DND-41 (cell line): ENCODE measurements at places on chromosomes 13 and 19.

DNA sequence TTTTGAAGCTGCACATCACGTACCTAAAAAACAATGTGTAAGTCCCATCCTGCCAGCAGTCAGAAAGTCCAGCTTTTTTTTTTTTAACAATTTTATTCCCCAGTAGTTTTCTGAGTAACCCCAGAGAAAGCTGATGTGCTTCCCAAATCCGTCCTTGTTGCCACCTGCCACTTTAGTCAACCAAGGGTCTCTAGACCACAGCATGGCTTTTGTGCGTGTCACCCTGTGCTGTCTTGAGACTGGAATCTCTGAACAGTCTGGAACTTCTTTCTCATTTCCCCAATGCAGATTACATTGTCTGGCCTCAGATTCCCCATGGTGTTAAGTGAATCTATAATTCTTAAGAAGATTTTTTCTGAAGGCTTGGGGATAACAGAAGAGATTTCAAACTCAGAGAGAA lies 289.2 kb upstream of the KLF12 start:
- no peaks in the 10 kb centered on the region for H3K4me1 ChIP-seq
- no peak for DNase-seq
- no peak overlapping the region for H3K27ac ChIP-seq
- H3K27me3 ChIP-seq, result no peaks in the 10 kb centered on the region

- no peak overlapping the region for H3K27ac ChIP-seq
- peaks cover 6% of the 10 kb centered on the region for H3K27me3 ChIP-seq
- H3K36me3 ChIP-seq, result no peaks in the 10 kb centered on the region
- H3K4me3 ChIP-seq, result no peak overlapping the region
- no peak for DNase-seq
- peaks cover 20% of the 10 kb centered on the region for H3K4me1 ChIP-seq
Observed at GRCh38 chr19:58536852-58537798, 6.7 kb upstream of the TRIM28 start.

GRCh38 chr19:31347354-31347753 lies 1.9 kb downstream of the TSHZ3 start:
- H3K4me1 ChIP-seq, result peaks cover 50% of the 10 kb centered on the region
- no peak overlapping the region for H3K27ac ChIP-seq
- H3K27me3 ChIP-seq, result no peaks in the 10 kb centered on the region
- peak overlapping the region; percentile 66 for H3K4me3 ChIP-seq
- H3K36me3 ChIP-seq, result no peaks in the 10 kb centered on the region
- DNase-seq, result no peak

DNA sequence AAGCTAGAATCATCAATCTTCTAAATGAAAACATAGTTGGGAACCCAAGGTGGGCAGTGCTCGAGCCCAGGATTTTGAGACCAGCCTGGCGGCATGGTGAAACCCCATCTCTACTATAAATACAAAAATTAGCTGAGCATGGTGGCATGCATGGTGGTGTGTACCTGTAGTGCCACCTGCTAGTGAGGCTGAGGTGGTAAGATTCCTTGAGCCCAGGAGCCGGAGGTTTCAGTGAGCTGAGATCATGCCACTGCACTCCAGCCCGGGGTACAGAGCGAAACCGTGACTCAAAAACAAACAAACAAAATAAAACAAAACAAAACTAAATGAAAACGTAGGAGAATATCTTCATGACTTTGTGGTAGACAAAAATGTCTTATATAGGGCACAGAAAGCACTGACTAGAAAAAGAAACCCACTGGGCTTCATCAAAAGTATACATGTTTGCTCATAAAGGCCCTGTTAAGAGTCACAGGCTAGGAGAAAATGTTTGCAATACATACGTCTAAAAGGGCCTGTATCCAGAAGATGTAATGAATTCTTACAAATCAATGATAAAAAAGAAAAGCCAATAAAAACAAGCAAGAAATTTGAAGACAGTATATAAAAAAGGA lies 353.6 kb downstream of the FGF9 start:
- no peak overlapping the region for H3K4me3 ChIP-seq
- H3K36me3 ChIP-seq, result no peaks in the 10 kb centered on the region
- no peak for DNase-seq
- H3K4me1 ChIP-seq, result no peaks in the 10 kb centered on the region
- H3K27me3 ChIP-seq, result no peaks in the 10 kb centered on the region

- peak; percentile 79 for DNase-seq
- peaks cover 51% of the 10 kb centered on the region for H3K4me1 ChIP-seq
- no peaks in the 10 kb centered on the region for H3K27me3 ChIP-seq
- peak overlapping the region; percentile 90 for H3K4me3 ChIP-seq
- peaks cover 30% of the 10 kb centered on the region for H3K36me3 ChIP-seq
Observed at GRCh38 chr19:15199661-15200552, 888 bp downstream of the NOTCH3 start.

DNA sequence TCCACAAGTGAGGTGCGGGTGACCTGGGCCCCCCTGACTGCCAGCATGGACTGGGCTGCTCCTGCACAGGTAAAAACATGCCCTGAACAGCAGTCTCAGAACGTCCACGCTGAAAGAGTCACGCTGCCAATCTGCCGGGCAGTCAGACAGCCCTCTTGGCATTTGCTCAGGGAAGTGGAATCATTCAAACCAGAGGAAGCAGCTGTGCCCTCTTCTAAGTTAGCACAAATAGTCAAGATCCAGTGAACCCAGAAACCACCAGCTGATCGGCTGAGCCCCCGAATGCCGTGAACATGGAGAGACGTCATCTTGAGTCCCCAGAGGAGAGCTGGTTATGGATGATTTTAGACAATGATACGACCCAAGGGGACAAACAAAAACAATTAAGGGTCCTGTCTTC lies 34.4 kb downstream of the KLF2 start:
- no peaks in the 10 kb centered on the region for H3K27me3 ChIP-seq
- H3K4me1 ChIP-seq, result no peaks in the 10 kb centered on the region
- DNase-seq, result no peak
- H3K4me3 ChIP-seq, result no peak overlapping the region
- peaks cover 32% of the 10 kb centered on the region for H3K36me3 ChIP-seq
- H3K27ac ChIP-seq, result no peak overlapping the region

- H3K4me1 ChIP-seq, result no peaks in the 10 kb centered on the region
- no peak for DNase-seq
- H3K4me3 ChIP-seq, result no peak overlapping the region
- H3K27ac ChIP-seq, result no peak overlapping the region
- no peaks in the 10 kb centered on the region for H3K27me3 ChIP-seq
- H3K36me3 ChIP-seq, result no peaks in the 10 kb centered on the region
Observed at GRCh38 chr13:34478376-34478775, 463.7 kb upstream of the NBEA start.

GRCh38 chr13:76885203-76886004 lies 801 bp downstream of the KCTD12 start:
- H3K4me1 ChIP-seq, result peaks cover 11% of the 10 kb centered on the region
- no peaks in the 10 kb centered on the region for H3K36me3 ChIP-seq
- peak overlapping the region; percentile 64 for H3K4me3 ChIP-seq
- H3K27me3 ChIP-seq, result peaks cover 16% of the 10 kb centered on the region
- DNase-seq, result peak; percentile 24
- H3K27ac ChIP-seq, result no peak overlapping the region

GRCh38 chr13:80504453-80504852 lies 163.5 kb upstream of the SPRY2 start:
- H3K36me3 ChIP-seq, result no peaks in the 10 kb centered on the region
- no peaks in the 10 kb centered on the region for H3K27me3 ChIP-seq
- DNase-seq, result no peak
- H3K27ac ChIP-seq, result no peak overlapping the region

DNA sequence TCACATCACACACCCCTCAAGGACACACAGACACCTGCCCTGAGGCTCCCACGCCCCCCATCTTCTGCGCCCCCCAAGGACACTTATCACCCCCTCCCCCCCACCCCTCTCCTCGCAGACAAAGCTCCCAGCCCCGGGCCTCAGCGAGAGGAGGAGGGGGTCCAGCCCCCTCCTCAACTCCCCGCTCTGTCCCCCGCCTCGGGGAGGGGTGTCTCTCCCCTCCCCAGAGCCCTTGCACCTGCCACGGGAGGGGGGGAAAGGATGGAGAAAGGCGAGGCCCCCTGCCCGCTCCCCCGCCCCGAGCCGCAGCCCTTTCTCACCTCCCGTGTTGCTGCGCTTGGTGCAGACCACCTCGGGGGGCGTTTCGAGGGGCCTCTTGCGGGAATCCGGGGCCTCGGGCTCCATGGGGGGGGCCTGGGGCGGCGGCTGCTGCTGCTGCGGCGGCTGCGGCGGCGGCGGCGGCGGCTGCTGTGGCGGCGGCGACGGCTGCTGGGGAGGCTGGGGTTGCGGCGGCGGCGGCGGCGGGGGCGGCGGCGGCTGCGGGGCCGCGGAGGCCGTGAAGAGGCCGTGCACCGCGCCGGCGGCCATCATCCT lies 621 bp downstream of the NOVA2 start:
- peaks cover 13% of the 10 kb centered on the region for H3K27me3 ChIP-seq
- no peak overlapping the region for H3K4me3 ChIP-seq
- H3K36me3 ChIP-seq, result no peaks in the 10 kb centered on the region
- no peak for DNase-seq
- no peak overlapping the region for H3K27ac ChIP-seq

DNA sequence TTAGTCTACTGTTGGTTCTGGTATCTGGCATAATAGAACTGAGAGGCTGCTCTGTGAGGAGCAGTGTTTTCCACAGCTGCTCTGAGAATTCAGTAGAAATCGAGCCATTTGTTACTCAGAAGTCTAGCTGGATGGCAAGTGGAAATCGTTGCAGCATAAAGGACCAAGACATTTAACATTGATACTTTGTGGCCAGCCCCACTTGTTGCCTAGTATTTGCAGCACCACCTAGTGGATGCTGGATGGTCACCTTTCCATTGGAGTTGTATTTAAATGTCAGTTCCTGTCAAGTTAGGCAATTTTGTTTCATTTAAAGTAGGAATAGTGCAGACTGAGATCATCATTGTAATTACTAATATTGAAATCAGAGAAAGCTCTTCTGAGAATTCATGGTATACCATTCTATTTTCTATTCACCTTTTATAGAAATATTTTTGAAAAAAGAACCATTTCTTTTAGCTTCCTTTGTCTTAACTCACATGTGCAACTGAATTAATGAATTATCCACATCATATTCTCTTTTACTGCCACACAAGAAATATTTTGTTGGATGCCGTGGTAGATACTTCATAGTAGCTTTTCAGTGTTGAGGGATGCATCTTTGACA lies 64.6 kb downstream of the PDS5B start:
- peaks cover 45% of the 10 kb centered on the region; the same call in 1 of the 2 replicates for H3K36me3 ChIP-seq
- H3K27ac ChIP-seq, result no peak overlapping the region
- H3K27me3 ChIP-seq, result no peaks in the 10 kb centered on the region
- H3K4me1 ChIP-seq, result peaks cover 1% of the 10 kb centered on the region; the same call in 1 of the 2 replicates
- DNase-seq, result peak; percentile 63

DNA sequence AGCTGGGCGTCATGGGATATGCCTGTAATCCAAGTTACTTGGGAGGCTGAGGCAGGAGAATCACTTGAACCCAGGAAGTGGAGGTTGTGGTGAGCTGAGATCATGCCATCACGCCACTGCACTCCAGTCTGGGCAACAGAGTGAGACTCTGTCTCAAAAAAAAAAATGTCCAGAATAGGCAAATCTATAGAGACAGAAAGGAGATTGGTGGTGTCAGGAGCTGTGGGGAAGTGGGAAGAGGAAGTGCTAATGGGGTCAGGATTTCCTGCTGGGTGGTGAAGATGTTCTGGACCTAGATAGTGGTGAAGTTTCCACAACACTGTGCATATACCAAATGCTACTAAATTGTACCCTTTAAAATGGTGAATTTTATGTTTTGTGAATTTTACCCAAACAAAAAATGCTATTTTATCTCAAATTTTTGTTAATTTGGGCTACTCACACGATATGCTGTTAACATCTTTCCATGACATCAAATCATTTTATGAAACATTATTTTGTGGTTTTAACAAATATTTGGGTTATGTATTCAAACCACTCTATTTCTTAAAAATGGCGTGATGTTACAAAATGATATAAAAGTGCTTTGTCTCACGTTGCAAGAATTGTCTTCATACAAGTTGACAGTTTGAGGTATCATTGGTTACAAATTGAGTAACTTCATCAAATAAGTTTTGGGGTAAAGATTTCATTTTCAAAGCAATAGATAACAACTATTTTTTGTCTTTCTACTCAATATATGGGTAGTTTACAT lies 7.4 kb upstream of the CYP4F3 start:
- H3K27me3 ChIP-seq, result no peaks in the 10 kb centered on the region
- no peak for DNase-seq
- H3K27ac ChIP-seq, result no peak overlapping the region
- no peaks in the 10 kb centered on the region for H3K36me3 ChIP-seq
- H3K4me1 ChIP-seq, result no peaks in the 10 kb centered on the region

- H3K27me3 ChIP-seq, result peaks cover 74% of the 10 kb centered on the region
- no peak for DNase-seq
- no peak overlapping the region for H3K27ac ChIP-seq
- no peaks in the 10 kb centered on the region for H3K36me3 ChIP-seq
- no peaks in the 10 kb centered on the region for H3K4me1 ChIP-seq
Observed at GRCh38 chr13:110409581-110409992, 102.5 kb downstream of the COL4A2 start.

- no peak for DNase-seq
- H3K4me3 ChIP-seq, result no peak overlapping the region
- H3K27me3 ChIP-seq, result no peaks in the 10 kb centered on the region
Observed at GRCh38 chr19:38686530-38686888, 39.1 kb downstream of the ACTN4 start.

- no peak overlapping the region for H3K4me3 ChIP-seq
- H3K27me3 ChIP-seq, result no peaks in the 10 kb centered on the region
- DNase-seq, result no peak
- no peaks in the 10 kb centered on the region for H3K4me1 ChIP-seq
- no peak overlapping the region for H3K27ac ChIP-seq
Observed at GRCh38 chr13:98521461-98522247, 55.3 kb downstream of the STK24 start.

DNA sequence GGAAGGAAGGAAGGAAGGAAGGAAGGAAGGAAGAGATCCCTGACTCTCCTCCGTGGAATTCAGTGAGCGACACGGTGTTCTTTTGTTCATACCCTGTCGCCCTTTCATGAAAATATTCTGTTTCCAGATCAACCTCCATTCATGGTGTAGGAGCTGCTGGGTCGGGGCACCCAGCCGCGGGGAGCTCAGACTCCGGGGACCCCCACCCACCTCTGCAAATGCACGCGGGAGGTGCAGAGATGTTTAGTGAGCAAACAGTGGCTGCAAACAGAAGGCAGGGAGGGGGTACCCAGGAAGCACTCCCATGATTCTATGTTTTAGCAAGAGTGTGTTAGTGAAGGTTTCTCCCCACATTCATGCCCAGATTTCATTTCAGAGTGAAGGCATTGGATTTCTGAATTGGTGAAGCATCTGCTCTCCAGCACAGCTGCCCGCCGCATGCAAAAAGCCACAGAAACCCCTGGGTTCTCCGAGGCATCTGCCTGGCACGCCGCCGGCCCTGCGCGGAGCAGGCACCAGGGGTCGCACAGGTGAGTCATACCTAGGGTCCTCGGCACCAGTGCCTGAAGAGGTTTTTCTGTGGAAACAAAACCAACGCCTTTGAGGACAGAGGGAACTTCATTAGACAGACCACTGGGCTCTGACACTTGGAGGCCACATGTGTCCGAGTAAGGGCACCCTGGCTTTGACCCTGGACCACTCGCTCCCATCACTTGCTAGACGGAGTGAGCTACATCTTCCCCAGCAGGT lies 80.6 kb downstream of the ZNF557 start:
- no peaks in the 10 kb centered on the region for H3K27me3 ChIP-seq
- H3K4me1 ChIP-seq, result no peaks in the 10 kb centered on the region
- H3K27ac ChIP-seq, result no peak overlapping the region
- no peak for DNase-seq
- H3K36me3 ChIP-seq, result no peaks in the 10 kb centered on the region; the same call in 1 of the 2 replicates
